ENCODE measurements at places on chromosomes 7 and 10.

- DNase-seq: no peak
These were observed 62.5 kb downstream of the RSU1 start for GRCh38 chr10:16754765-16755164.

DNA sequence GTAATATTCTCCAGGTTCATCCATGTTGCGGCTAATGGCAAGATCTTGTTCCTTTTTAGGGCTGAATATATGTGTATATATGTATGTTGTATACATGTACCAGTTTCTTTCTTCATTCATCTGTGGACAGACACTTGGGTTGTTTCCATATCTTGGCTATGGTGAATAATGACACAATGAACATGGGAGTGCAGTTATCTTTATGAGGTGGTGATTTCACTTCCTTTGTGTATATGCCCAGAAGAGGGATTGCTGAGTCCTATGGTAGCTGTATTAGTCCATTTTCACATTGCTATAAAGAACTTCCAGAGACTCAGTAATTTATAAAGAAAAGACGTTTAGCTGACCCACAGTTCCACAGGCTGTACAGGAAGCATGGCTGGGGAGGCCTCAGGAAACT lies 17.1 kb upstream of the TSPAN15 start:
- no peak for DNase-seq

- no peak for DNase-seq
These were observed 46.2 kb downstream of the MINDY4 start for GRCh38 chr7:30817371-30817767.

- DNase-seq: no peak
These were observed 18.3 kb downstream of the SGMS1 start for GRCh38 chr10:50605269-50605950.

GRCh38 chr7:4642468-4643203 lies 39.5 kb upstream of the FOXK1 start:
- DNase-seq: no peak

GRCh38 chr10:49187950-49188761 lies at the start of gene TMEM273:
Gene TMEM273 (minus strand): TSS chr10:49188391. CDS start chr10:49188336, 55 bp downstream.
- no peak for DNase-seq

DNA sequence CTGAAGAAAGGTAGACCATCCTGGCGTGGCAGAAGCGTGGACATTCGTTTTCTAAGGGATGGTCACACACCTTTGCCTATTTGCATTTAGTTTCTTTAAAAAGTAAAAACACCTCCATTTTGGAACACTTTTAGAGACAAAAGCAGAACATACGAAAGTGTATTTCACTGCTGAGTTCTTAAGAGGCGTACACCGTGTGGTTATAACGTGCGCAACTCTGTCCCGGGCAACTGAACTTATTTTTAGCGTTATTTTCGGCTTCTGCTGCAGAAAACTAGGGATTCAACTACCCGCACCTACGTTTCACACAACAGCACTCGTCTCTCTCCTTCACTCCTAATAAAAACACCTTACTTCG lies 557 bp upstream of the LSM8 start:
- DNase-seq: no peak

DNA sequence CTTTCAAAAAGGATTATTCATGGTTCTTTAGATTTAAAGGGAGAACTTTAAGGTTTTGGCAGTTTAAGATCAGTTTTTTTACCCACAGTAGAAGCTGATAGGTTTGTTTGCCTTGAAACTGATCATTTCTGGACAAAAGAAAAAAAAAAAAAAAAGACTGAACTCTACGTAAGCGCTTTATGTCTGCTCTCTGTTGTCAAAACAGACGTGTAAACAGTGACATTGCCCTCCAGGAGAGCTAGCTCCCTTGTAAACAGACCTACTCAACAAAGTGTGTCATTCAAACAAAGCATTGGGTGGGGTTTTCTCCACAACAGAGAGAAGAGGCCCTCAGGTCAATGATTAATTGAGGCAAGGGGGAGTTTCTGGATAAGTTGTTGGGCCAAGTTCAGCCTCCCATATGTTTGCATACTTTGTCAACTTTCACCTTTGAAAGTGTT lies 568.1 kb upstream of the LRRN3 start:
- no peak for DNase-seq

GRCh38 chr7:138407792-138408191 lies 52.3 kb upstream of the TRIM24 start:
- no peak for DNase-seq

- DNase-seq: no peak
These were observed 147.1 kb upstream of the NRBF2 start for GRCh38 chr10:62985807-62986600.

GRCh38 chr10:126661841-126662515 lies 8.5 kb downstream of the C10orf90 start:
- DNase-seq: no peak

DNA sequence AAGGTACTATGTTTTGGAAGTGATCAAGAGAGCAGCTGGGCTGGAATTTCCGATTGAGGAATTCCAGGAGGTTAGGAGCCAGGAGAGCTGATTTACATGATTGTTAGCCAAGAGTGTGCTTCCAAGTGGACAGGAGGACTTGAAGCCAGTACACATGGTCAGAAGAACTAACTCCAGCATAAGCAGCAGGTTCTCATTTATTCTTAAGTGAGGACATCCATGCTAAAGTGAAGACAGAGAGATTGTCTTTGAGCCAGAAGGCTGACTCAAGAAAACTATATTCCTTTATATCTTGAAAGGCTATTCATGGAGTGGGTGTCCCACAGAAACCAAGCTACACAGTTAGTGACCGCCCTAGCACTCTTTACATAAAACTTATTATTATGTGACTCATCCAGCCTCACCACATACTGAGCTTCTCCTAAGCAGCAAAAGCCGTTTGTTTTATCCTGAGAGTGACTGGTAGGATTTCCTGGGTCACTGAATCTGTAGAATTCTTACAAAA lies 56.7 kb upstream of the SEMA3A start:
- no peak for DNase-seq

- no peak for DNase-seq
These were observed 291.8 kb downstream of the TCERG1L start for GRCh38 chr10:131019696-131020095.

GRCh38 chr7:106452031-106452851 lies 167.5 kb upstream of the NAMPT start:
- DNase-seq: no peak

DNA sequence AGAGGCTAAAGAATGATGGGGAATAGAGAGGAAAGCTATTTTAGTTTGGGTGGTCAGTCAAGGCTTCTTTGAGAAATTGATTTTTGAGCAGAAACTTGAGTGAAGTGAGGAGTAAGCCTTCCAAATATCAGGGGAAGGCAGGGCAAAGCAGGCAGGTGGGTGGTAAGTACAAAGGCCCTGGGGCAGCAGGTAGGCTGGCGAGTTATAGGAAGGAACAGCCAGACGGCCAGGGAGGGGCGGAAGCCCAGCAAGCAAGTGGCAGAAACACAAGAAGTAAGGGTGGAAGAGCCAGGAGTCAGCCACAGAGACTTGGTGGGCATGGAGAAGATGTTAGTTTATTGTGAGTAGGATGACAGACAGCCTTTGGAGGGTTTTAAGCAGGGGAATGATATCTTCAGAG lies 34.9 kb downstream of the VWA2 start:
- no peak for DNase-seq

DNA sequence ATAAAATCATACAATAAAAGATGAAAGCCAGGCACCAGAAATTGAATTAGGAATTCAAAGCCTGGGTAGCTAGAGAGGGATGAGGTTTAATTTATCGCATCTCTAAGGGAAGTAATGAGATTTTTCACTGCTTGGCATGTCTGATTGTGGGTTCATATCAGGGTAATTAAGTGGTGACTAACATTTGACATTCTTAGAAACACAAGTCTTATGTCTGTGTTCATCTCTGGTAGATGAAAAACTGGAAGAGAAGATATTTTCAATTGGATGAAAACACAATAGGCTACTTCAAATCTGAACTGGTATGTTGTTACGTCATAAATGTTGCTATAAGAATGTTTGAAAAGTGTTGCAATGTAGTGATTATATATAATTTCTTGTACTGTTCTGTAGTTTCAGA lies 36.8 kb upstream of the ARMS2 start:
- DNase-seq: no peak

DNA sequence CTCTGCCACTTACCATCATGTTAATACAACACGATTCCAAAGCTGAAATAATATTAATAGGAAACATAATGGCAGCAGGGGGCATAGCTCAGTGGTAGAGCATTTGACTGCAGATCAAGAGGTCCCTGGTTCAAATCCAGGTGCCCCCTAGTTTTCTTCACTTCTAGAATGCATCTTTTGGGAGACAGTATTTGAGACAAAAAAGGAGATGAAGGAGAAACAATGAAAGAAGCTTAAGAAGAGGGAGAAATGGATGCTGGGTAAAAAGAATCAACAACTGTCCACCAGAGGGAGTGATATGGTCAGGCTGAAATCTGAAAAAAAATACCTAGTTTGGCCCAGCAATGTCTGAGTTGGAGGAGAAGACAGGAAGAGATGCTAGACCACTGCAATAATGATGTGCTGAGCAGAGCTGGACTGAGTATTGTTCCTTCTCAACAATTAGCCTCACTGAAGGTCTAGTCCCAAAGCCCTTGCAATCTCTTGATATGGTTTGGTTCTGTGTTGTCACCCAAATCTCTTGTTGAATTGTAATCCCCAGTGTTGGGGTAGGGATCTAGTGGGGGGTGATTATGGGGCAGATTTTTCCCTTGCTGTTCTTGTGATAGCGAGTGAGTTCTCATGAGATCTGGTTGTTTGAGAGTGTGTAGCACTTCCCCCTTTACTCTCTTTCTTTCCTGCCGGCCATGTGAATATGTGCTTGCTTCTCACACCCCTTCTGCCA lies 48.3 kb downstream of the ZNF783 start:
- no peak for DNase-seq

- no peak for DNase-seq
These were observed 196.9 kb upstream of the CDCA7L start for GRCh38 chr7:22142572-22142971.

- DNase-seq: no peak
These were observed 49.3 kb upstream of the AGBL3 start for GRCh38 chr7:134936893-134937510.

- no peak for DNase-seq
These were observed 93.4 kb upstream of the OIT3 start for GRCh38 chr10:72800000-72800740.
